ENCODE measurements at places on chromosomes 2 and 18.

GRCh38 chr2:226048611-226049010 lies 649.1 kb downstream of the NYAP2 start:
- no peak for DNase-seq

DNA sequence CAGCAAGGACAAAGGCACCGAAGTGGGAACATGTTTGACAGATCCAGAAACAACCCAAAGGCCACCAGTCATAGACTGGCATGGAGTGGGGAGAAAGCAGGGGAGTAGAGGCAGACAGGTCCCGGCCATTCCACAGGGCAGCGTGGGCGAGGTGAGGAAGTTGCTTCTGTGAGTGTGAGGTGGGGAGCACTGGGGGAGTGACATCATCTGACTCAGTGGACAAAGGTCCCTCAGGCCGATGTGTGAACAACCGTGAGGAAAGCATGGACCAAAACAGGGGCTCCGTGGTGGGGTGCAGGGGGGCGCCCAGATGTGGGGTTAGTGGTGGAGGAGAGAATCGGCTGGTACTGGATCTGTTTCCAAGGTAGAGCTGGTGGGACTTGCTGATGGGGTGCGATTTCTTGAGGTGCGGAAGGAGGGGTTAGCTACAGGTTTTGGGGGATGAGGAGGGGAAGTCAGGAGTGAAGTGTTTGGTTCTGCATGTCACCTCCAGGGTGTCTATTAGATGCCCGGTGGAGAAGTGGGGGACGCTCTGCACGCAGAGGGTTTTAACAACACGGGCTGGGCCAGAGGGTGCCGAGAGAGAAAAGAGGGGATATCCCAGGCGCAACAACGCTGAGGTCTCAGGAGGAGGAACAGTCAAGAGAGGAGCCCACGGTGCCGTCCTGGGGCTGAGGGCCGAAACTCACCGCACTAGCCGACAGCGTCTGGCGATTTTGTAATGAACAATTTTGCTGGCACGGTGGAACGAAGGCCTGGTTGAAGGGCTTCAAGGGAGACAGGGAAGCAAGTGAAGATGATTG lies 2.5 kb upstream of the SFT2D3 start:
- no peak for DNase-seq

DNA sequence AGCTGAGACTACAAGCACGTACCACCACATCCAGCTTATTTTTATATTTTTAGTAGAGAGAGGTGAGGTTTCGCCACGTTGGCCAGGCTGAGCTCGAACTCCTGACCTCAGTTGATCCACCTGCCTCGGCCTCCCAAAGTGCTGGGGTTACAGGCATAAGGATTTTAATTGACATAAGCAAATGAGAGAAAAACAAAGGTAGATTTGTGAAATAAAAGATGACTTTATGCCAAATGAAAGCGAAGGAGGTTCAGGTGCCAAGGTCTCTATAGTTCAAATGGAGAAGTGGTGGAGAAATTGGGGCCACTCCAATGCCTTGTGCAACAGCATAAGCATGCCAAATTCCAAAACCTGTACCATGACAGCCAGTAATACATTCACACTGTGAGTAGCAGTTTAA lies 180.6 kb downstream of the MREG start:
- DNase-seq: no peak

- DNase-seq: no peak
These were observed 214.9 kb upstream of the SPRED2 start for GRCh38 chr2:65647249-65647842.

- no peak for DNase-seq
These were observed 69.2 kb downstream of the ACVR1C start for GRCh38 chr2:157559461-157559860.

GRCh38 chr2:108288534-108289106 lies at the start of gene SULT1C2:
SULT1C2 (plus strand) TSS chr2:108288895; CDS start chr2:108293668, 4,773 bp downstream.
- no peak for DNase-seq

Measured in activated CD8-positive, alpha-beta memory T cell treated with anti-CD3 and anti-CD28 coated beads, Interleukin-2, amount 50 U/mL, for 48 hours (primary cell).